ENCODE measurements at places on chromosomes 1 and 21.

DNA sequence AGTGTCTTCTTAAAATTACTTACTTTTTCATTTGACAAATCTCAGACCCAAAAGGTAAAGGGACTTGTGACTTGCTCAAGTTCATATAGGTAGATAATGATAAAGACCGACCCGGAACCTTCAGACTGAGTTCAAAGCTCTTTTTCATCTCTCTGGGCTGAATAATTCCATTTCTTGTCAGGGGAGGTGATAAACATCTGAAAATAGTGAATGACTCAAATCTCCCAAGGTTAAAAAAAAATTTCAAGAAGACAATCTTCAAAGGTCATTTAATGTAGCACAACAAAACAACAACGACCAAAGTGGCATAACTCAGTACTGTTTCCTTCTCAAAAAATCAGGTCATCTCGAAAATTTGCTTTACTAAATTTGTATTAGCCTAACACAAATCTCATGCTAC is 20.6 kb downstream of the LUZP1 start:
- no peak for DNase-seq

GRCh38 chr1:201125800-201126199 is 1.2 kb downstream of the ASCL5 start:
- no peak for DNase-seq

DNA sequence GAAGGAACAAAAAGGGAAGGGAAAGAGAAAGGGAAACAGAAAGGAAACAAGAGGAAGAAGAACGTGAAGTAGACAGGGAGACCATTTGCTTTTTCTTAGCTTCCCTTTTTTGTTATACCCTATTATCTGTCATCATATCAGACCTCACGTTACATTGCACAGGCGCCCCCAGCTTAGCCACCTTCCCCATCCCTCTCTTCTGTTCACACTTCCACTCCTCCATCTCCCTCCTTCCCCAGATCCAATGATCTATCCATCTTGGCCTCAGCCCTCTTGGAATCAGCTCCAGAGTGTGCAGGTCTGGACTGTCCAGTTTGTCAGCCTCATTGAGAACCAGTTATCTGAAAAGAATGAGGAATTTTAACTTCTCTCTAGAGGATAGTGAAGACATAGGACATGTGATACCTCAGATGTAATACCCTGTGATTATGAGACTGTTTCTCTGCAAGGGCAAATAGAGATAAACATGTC is 101.1 kb upstream of the ERRFI1 start:
- no peak for DNase-seq

- no peak for DNase-seq
These were observed 58.2 kb downstream of the DUSP10 start for GRCh38 chr1:221683681-221684080.

- DNase-seq, result no peak
These were observed 19.3 kb downstream of the TRMT13 start for GRCh38 chr1:100152271-100152670.

DNA sequence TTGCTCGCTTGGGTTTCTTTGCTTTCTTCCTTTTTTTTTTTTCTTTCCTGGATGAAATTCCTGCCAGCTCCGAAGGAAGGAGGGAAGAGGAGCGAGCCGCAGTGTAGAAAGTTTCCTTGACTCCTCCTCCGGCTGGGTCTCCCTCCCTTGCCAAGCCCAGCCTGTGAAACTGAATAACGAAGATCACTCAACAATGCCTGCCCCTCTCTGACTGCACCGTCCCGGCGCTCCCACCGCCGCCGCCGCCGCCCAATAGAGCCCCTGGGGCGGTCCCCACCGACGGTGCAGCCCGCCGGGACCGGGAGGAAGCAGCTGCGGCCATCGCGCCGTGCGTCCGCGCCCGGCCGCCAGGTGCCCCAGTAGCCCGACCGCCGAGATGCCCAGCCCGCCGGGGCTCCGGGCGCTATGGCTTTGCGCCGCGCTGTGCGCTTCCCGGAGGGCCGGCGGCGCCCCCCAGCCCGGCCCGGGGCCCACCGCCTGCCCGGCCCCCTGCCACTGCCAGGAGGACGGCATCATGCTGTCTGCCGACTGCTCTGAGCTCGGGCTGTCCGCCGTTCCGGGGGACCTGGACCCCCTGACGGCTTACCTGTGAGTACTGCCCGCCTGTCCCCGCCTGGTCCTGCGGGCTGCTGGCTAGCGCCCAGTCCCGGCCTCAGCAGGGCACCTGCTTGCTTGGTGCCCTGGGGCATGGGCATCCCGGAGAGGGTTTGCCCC is at the start of gene LGR6:
Gene LGR6 (plus strand): TSS at position 186 of the 714 bp plus-strand sequence. CDS start 191 bp downstream, at position 377.
- DNase-seq, result peak; percentile 74

GRCh38 chr1:234781241-234782065 is 171.5 kb upstream of the IRF2BP2 start:
- DNase-seq, result peak; percentile 42

DNA sequence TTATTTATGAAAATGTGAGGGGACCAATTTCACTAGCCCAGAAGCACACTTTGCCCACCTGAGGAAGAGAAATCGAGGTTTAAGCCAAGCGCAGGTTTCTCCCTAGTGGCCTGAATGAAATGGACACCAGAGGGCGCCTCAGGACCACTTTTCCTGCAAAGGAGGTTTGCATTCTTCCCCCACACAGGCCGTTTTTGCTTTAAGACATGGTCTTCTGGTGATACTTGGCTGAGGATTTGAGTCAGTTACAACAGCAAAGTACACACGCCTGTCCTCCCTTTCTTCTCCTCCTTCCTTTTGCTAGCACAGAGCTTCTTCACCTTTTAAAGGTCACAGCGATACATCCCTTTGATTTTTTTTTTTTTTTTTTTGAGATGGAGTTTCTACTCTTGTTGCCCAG is 5.4 kb downstream of the PLA2G2E start:
- peak; percentile 92 for DNase-seq

DNA sequence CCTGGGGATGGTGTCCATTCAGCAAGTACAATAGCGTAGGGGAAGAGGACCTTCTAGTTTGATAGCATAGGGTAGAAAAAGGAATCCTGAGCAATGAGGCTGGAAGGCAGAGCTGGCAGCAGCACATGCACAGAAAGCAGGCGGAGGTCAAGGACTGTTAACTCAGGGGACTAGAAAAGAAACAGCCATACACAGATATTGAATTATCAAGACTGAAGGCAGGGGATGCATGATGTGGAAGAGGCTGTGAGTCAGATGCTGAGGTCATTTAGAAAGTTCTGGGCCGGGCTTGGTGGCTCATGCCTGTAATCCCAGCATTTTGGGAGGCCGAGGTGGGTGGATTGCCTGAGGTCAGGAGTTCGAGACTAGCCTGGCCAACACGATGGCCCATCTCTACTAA is 65.6 kb downstream of the OPTC start:
- DNase-seq, result no peak

GRCh38 chr1:192592517-192592916 is 16.9 kb downstream of the RGS1 start:
- DNase-seq, result no peak

DNA sequence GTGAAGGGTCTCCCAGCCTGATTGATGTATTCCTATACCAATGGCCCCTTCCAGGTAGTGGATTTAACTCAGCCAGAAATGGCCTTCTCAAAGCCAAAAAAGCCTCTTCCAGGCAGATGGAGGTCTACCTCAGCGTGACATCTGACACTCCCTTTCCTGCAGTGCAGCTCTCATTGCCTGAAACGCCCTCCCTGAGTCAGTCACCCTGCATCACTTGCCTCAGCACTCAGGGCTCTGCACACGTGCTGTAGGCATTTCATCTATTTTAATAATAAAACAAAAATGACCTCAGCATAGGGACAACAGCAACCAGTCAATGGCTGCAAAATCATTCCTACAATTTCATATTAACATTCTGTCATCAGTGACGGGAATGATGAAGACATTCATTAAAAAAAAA is 64.4 kb upstream of the GJA5 start:
- no peak for DNase-seq

- DNase-seq, result no peak
These were observed 95.7 kb upstream of the NR5A2 start for GRCh38 chr1:199931666-199932377.

DNA sequence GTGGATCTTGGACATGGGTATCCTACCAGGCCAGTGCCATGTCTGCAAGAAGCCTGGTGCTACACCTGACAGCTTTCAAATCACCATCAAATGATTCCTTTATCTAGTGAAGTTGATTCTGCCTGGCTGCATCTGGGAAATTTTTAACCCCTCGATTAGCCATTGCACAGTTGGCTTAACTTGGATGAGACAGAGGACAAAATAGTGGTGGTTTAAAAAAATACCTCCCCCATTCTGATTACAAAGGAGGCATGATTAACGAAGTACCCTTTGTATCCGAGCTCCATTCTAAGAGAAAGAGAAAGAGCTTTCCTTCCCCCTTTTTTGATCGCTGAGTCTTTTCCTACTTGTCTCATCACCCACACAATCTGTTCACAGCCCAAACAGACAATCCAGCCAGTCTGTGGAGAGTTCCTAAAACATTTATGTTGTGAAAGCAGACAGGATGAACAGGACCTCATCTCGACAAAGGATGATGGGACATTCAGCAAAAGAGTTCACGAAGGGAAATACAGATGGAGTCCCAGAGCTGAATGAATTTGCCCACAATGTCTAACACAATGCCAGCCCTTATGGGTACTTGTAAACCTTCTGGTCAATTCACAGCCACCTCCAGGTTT is 20.5 kb downstream of the WLS start:
- DNase-seq, result no peak

DNA sequence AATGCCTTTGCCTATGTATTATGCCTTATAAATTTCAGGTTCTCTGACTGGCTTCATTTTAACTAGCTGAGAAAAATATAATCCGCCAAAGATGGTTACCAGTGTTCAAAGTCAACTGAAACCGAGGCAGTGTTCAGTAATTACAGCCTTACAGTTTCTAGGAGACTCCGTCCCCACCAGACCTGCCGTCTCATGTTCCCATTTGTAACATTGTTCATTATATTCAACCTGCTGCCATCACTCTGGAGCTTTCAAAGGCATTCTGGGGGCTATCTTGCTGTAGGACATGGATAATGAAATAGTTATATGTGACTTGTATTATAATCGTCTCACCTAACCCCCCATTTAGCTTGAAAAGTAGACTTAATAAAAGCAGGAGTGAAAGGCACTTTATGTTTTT is 302.5 kb downstream of the RWDD3 start:
- DNase-seq, result no peak

DNA sequence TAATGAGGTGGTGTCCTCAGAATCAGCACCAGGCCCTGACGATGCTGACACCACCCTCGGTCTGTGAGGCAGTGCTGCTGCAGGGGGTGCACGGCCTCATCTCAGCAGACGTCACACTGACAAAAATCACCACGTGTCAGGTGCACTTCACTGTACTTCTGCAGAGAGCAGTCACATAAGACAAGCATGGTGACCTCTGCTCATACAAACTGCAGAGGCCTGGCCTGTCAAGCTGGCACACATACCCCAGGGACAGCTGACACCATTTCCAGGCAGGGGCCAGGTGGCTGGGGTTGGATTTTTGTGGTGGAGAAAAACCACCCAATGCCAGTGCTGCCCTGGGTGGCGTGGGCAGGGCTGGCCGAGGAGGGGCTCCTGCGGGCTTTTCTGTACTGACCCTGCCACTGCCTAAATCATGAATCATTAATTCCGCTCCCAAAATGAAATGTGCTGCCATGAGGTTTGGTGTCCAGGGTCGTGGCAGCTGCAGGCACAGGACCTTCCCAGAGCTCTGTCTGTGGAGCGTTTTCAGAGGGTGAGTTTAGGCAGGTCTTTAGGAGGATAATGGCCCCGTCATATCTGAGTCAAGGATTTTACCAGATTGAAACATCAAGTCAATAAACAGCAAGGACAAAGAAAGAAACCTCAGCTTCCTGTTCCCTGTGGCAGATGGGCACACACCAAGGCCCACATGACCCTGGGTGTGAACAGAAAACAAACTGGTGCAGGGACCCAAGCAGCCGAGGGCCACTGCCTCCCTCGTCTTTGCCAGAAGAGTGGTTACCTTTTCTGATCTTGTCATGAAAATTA is 33.4 kb upstream of the GPR153 start:
- DNase-seq, result no peak

DNA sequence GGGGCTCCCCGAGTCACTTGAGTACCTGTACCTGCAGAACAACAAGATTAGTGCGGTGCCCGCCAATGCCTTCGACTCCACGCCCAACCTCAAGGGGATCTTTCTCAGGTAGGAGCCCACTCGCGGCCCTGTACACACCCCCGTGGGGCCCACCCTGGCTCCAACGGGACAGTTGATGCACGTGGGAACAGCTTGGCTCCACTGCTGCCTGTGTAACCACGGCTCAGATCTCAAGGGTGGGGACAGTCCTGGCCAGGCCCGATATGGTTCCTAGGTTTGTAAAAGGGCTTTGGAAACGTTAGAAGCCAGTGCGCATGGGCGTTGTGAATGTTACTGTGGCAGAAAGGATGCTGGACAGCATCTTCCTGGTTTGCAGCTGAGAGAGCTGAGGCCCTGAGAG is 18.8 kb downstream of the PODN start:
- no peak for DNase-seq

DNA sequence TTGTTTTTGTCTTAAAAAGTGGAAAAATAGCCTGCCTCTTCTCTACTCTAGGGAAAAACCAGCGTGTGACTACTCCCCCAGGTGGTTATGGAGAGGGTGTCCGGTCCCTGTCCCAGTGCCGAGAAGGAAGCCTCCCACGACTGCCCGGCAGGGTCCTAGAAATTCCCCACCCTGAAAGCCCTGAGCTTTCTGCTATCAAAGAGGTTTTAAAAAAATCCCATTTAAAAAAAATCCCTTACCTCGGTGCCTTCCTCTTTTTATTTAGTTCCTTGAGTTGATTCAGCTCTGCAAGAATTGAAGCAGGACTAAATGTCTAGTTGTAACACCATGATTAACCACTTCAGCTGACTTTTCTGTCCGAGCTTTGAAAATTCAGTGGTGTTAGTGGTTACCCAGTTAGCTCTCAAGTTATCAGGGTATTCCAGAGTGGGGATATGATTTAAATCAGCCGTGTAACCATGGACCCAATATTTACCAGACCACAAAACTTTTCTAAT is 35.0 kb upstream of the TDRD10 start:
- DNase-seq, result no peak

DNA sequence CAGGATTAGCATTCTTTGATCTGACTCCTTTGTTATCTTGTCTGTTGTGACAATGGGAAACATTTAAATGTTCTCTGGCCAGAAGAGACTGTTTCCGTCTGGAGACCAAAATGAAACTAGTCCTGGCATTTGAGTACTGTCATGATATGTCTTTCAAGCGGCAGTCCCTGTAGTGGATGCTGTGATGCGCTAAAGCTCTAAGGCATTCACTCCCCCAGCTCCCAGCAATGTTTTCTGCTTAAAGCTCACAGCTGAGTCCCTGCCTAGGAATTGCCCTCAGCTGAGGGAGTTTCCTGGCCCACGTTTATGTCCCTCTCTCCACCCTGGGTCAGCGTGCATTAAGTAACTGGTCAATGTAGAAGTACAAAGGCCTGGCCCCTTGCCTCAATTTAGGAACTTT is 109.4 kb downstream of the UCHL5 start:
- no peak for DNase-seq

DNA sequence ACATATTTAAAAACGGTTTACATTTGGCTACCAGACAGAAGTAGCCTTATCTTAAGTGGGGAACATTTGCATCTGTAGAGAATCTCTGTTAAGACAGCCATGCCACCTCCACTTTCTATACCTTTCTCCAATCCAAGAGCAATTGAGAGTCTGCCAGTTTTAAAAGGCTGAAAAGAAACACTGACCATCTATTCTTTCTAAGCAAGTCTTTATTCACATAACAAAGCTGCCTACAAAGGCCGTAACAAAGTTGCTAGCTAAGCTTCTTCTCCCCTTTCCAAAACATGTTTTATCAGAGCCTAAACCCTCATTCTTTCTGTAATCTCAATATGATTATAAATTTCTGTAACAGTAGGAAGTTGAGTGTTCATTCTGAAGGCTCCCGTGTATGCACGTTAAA is 1078.3 kb downstream of the NCAM2 start:
- no peak for DNase-seq

Data from iPS-NIHi11 (cell line).